ENCODE measurements at places on chromosomes 5 and 9.
A peak's percentile ranks its signal among the peaks of the same experiment; 100 is the strongest.

DNA sequence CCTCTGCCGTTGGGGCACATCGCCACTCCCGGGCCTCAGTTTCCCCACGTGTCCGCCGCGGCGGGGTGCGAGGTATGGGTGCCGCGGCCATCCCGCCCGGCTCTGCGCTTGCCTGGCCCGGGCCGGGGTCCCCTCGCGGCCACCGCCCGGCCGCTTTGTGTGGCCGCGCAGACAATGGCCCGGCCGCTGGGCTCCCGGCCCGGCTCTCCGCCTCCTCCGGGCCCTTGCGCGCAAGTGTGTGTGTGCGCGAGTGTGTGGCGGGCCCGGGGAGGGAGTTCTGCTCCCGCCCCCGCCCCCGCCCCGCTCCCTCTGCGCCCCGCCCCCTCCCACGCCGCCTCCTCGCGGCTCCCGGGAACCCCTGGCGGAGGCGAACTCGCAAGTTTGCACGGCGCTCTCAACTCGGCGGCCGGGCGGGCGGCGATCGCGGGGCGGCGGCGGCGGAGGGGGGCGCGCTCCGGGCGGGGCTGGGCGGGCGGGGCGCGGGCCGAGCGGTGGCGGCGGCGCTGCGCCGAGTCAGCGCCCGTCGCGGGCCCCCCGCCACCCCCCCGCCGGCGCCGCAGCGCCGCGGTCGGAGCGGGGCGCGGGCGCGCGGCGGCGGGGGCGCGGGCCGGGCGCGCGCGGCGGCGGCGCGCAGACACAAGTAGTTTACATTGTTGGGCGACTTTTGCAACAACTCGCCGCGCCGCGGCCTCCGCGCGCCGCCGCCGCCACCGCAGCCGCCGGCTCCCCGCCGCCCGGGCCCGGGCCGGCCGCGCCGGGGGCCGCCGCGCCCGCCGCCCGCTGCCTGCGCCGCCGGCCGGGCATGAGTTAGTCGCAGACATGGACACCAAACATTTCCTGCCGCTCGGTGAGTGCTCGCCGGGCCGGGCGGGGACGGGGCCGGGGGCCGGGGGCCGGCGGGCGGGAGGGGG is at the start of gene RXRA:
RXRA (plus strand) TSS at position 643 of the 911 bp plus-strand sequence; CDS start at position 820, 177 bp downstream.
- DNase-seq: peak; percentile 65

DNA sequence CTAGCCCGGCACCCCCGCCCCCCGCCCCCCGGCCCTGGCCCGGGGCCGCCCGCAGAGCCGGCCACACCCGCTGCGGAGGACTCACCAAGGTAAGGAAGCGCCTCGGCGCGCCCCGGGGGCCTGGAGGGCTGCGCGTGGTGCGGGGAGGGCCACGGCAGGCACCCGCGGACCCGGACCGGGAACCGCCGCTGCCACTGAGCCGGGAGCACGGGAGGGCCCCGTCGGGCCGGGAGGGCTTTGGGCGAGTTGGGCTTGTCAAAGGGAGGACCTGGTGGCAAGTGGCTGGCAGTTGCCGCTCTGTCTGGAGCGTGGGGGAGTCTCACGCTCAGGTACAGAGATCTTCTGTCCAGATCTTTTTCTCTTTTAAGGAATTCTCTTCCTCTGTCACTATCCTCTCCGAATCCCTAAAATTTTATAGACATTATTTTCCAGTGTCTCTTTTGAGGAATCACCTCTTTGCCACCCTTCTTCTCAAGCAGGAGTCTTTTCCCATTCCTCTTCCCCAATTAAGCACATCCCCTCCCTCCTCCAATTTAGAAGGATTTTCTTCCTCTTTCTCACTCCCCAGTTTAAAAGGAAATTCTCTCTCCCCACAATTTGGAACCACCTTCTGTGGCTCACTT is 11.3 kb upstream of the LHX2 start:
- DNase-seq: no peak

DNA sequence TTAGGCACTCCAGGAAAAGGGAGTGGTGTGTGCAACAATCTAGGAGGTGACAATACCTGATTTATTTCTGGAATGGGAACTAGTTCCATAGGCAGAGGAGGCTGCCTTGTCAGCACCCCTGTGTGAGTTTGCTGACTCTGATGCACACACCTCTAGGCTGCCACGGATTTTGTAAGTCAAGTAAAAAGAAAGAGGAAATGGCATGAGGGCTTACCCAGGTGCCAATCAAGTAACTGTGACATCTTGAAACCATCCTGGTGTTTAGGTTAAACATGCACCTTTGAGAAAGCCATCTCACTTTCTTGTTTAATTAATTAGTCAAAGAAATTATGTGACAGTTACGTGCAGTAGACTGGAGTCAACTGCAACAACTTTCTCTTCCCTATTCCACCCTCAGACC is 32.3 kb upstream of the FAM81B start:
- no peak for DNase-seq

- DNase-seq: no peak
These were observed 14.9 kb downstream of the APBA1 start for GRCh38 chr9:69657269-69657668.

GRCh38 chr9:71758785-71759184 is 9.5 kb downstream of the CEMIP2 start:
- peak; percentile 86 for DNase-seq

- DNase-seq: no peak
These were observed 397.1 kb downstream of the TLE1 start for GRCh38 chr9:81292056-81292805.

DNA sequence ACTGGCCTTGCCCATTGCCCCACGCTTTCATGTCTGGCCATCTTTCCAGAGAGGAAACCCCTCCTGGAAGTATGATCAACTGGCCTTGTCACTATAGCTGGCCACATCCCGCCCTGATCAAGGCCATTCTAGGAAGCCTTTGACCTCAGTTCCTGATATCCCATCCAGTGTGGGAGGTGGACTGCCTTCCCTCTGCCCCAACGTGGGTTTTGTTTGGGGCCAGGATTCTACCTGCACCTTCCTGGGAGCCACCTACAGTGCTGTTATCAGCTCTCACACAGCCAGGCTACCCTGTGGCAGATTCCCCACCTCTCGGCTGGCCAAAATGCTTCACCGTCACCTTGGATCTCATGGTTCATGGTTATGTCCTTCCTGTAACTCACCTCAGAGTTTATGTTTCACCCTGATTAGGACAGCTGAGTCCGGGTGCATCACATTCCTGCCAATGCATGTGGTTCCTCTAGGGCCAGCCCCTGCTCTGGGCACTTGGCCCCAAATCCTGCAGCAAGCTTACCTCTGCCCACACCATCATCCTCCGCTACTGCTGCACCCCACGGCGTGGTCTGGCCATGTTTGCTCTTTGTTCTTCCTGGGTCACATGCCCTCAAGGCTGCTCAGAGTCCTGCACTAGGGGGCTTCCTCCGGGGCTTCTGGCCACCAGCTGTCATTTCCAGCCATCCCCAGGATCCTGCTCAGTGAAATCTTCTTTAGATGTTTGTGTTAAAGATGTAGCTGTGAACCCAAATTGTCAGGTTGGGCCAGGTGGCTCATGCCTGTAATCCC is 24.2 kb upstream of the S1PR3 start:
- DNase-seq: no peak

GRCh38 chr9:75997206-75997605 is 106.7 kb downstream of the PCSK5 start:
- DNase-seq: no peak

- DNase-seq: no peak
These were observed 73.0 kb upstream of the GPR151 start for GRCh38 chr5:146589028-146589345.

DNA sequence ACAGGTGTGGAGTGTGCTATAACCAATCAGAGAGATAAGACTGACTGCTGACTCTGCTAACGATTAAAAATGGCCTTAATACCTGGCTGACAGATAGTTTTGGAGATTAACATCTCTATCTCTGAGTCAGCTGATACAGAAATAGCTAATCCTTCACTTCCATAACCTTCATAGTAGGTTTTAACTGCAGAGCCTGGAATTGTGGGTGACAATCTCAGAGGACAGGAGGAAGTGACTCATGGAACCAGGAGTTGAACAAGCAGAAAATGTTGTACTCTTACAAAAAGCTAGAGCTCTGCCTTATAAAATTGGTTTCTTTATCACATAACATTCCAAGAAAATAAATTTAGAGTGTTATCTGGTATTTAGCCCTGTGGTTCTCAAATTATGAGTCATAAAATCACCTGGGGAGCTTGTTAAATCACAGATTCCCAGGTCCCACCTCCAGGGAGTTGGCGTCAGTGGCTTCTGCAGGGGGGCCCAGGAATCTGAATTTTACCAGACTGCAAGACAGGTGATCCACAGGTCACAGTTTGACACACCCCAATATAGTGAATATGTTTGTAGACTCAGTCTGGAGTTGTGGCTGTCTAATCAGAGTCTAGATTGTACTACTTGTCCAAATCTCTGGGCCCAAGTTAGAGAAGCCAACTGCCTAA is 44.4 kb upstream of the AFAP1L1 start:
- no peak for DNase-seq

GRCh38 chr9:112620388-112620787 is 97.5 kb downstream of the INIP start:
- no peak for DNase-seq

DNA sequence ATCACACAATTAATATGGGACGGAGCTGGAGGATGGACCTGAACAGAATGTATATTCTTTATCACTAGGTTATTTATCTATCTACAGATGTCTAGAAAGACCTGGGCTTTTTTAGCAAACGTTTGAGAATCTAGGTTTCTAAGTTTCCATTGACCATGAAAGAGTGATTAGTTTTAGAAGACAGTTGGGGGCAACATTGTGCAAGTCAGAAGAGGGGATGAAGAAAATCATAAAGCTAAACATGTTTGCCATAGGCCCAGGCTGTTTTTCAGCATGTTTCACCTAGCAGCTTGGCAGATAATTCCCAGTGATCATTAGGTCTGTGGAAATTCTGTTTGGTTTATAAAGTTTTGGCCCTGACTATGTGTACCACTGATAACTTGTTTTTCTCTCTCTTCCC is 44.1 kb upstream of the CDKN2B start:
- no peak for DNase-seq

- no peak for DNase-seq
These were observed 23.0 kb upstream of the AP3B1 start for GRCh38 chr5:78317515-78317914.

DNA sequence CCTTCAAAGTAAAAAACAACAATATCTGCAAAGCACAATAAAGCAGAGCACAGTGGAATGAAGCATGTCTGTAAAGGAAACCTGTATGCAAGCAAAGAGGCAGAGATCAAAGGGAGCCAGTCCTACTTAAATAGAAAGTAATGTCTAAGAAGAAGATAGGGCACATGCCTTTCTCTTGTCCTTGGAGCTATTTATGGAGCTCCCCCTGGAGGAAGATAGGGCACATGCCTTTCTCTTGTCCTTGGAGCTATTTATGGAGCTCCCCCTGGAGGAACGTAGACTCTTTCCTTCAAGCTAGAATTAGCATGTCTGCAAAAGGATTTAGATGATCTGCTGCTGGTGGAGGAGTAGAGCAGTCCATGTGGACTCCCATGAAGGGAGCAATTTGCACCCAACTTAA is 168.1 kb upstream of the RASEF start:
- DNase-seq: no peak

- no peak for DNase-seq
These were observed 166.6 kb downstream of the FANCC start for GRCh38 chr9:95150903-95151302.

DNA sequence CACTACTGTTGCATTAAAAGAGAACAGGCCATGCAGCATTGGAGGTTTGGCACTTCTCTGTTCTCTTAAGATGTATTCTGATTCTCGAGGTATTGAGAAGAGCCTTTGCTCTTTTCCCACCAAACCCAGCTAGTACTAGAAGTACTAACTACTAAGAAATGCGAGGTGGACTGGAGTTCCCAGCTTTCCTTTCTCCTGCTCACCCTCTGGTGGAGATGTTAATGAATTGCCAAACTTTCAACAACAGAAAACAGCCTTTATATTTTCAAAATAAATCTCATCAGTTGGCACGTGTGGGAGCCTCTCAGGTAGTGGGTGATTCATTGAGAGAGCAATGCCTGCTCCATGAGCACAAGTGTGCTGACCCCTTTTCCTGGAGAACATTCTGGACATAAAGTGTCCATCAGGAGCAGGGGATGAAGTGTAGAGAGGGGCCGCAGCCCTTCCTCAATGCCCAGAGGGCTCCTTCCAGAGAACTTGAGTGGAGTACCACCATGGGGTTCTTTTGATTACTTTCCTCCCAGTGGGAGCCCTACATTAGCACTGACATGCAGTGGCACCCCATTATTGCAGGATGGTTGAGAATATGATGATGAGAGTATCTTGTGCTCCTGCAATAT is 45.7 kb downstream of the TMEM174 start:
- DNase-seq: peak; percentile 1

DNA sequence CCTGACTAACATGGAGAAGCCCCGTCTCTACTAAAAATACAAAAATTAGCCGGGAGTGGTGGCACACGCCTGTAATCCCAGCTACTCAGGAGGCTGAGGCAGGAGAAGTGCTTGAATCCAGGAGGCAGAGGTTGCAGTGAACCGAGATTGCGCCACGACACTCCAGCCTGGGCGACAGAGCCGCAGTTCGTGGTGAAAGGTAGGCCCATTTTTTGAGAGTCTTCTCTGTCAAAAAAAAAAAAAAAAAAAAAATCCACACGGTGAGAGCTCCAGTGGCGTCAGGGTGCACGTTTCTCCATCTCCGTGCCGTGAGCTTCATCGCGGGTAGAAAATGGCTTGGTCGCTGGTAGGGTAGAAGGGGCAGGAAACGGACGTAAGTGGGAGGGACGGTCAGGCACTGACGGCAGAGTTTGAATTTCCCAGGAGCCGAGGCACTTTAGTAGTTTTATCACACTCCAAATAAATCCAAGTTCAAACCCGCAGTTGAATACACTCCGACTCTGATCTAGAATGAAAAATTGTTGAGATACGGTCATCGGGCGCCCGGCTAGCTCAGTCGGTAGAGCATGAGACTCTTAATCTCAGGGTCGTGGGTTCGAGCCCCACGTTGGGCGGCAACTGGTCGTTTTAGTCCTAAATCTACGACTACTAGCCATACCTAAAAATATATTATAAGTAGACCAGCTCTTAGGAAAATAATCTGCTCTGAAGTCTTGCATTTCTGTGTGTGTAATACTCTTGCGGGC is 2.4 kb upstream of the TRIM7 start:
- no peak for DNase-seq

DNA sequence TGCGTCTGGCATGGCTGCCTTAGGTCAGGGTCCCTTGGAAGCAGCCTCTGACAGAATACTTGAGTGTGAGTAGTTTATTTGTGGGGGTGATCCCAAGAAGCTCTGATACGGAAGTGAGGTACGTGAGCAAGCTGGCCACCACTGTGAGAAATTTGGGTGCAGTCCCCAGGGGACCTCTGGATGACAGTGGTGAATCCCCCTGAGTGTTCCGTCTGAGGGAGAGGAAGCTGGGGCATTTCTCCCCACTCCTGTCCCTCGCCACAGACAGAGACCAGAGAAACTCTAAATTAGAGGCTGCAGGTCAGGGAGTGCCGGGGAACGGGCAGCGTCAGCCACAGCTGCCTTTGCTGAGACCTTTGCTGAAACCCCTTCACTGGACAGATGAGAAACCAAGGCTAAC is 155.9 kb upstream of the COL5A1 start:
- DNase-seq: no peak

GRCh38 chr9:100880284-100880683 is 148.2 kb upstream of the PLPPR1 start:
- no peak for DNase-seq

DNA sequence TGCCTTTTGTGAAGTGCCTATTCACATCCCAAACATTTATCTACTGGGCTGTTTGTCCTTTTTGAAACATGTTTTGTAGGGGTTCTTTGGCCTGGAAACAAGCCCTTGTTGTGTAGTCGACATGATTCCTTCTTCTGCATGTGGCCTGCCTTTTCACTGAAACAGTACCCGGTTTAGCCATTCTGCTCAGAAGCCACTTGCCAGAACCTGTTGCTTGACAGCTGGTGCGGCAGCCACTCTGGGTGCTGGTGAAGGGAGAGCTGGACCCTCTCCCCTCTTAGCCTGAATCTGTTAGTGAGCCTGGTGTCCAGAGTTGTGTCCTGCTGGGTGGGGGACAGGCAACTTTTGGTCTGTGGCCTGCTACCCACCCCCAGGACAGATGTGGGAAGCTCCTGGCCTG is 128.8 kb upstream of the CACNA1B start:
- no peak for DNase-seq

Measured in NCI-H1105 treated with DMSO at 0.1 percent for 48 hours (cell line).